ENCODE measurements at places on chromosomes 2 and 18. TPM values are rescaled to one million over a fixed set of nuclear protein-coding genes. Genes with fewer than 3 reads are reported as not detected.

- no peak overlapping the region for H3K27ac ChIP-seq
- H3K36me3 ChIP-seq, result peaks cover 29% of the 10 kb centered on the region
- H3K4me1 ChIP-seq, result no peaks in the 10 kb centered on the region
- H3K4me3 ChIP-seq, result no peak overlapping the region
Measured at GRCh38 chr18:2559249-2559648, 12.1 kb downstream of the METTL4 start.

GRCh38 chr2:21358976-21359375 is 235.2 kb downstream of the TDRD15 start:
- no peaks in the 10 kb centered on the region for H3K27me3 ChIP-seq
- DNase-seq, result no peak
- H3K4me1 ChIP-seq, result no peaks in the 10 kb centered on the region
- H3K4me3 ChIP-seq, result no peak overlapping the region
- H3K36me3 ChIP-seq, result no peaks in the 10 kb centered on the region

DNA sequence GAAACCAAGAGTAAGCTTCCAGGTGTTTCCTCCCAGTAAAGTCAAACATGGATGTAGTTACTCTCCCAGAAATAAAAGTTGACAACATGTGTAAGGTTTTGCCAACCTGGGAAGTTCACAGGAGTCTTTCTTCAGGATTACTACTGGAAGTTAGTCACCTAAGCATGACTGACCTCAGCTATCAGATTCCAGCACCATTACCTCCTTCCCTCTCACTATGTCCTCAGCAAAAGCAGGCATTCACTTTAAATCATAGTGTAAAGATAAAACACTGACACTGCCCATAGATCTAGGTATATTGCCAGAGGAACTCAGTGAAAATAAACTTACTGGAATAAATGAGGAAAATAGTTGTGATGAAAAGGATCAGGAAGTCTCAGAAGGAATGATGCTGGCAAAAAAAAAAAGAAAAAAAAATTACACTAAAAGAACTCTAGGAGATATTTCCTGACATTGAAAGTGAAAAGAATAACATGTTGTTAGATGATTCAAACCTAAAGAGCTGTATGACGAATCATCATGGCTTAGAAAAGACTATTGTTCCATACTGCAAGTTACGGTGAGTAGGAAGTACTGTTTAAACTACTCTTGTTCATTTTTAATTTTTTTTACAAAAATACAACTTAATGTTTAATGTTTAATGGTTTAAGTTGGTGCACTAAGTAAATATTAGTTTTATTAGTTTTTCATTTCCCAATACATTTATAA is 484.5 kb upstream of the ZNF804A start:
- H3K27ac ChIP-seq, result no peak overlapping the region
- no peaks in the 10 kb centered on the region for H3K27me3 ChIP-seq
- H3K4me3 ChIP-seq, result no peak overlapping the region
- H3K4me1 ChIP-seq, result no peaks in the 10 kb centered on the region
- no peak for DNase-seq

GRCh38 chr2:64338910-64339500 is 115.0 kb upstream of the LGALSL start:
- peaks cover 3% of the 10 kb centered on the region for H3K27me3 ChIP-seq
- no peak for DNase-seq
- H3K4me3 ChIP-seq, result no peak overlapping the region
- H3K36me3 ChIP-seq, result no peaks in the 10 kb centered on the region

GRCh38 chr2:237529452-237530402 is 36.6 kb upstream of the PRLH start:
- H3K4me3 ChIP-seq, result no peak overlapping the region
- H3K27ac ChIP-seq, result no peak overlapping the region
- no peak for DNase-seq
- no peaks in the 10 kb centered on the region for H3K36me3 ChIP-seq
- peaks cover 6% of the 10 kb centered on the region for H3K4me1 ChIP-seq

DNA sequence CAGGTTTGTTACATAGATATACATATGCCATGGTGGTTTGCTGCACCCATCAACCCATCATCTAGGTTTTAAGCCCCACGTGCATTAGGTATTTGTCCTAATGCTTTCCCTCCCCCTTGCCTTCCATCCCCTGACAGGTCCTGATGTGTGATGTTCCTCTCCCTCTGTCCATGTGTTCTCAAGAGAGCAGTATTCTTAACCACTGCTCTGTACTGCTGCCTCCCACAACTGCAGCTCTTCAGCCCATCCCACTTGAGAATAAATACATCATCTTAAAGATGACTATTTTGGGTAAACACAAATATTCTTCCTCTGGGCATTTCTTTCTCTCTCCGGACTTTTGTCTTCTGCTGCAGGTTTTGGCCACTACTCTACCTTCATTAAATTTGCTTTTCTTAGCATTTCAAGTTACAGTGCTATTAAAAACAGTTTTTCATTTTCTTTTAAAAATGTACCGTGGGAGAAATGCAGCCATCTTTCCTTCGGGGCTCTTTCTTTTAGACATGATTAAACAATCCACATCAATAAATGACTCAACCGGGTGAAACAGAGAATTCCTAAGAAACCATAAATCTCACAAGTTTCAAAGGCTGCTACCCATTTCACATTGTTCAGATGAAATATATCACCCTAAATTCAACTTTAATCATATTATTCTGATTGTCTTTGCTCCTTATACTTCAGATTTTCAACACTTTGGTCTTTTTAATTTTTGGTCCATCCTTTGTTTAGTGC is 323.4 kb downstream of the GALNT13 start:
- no peaks in the 10 kb centered on the region for H3K36me3 ChIP-seq
- no peaks in the 10 kb centered on the region for H3K27me3 ChIP-seq
- no peaks in the 10 kb centered on the region for H3K4me1 ChIP-seq
- H3K4me3 ChIP-seq, result no peak overlapping the region
- H3K27ac ChIP-seq, result no peak overlapping the region
- DNase-seq, result no peak

DNA sequence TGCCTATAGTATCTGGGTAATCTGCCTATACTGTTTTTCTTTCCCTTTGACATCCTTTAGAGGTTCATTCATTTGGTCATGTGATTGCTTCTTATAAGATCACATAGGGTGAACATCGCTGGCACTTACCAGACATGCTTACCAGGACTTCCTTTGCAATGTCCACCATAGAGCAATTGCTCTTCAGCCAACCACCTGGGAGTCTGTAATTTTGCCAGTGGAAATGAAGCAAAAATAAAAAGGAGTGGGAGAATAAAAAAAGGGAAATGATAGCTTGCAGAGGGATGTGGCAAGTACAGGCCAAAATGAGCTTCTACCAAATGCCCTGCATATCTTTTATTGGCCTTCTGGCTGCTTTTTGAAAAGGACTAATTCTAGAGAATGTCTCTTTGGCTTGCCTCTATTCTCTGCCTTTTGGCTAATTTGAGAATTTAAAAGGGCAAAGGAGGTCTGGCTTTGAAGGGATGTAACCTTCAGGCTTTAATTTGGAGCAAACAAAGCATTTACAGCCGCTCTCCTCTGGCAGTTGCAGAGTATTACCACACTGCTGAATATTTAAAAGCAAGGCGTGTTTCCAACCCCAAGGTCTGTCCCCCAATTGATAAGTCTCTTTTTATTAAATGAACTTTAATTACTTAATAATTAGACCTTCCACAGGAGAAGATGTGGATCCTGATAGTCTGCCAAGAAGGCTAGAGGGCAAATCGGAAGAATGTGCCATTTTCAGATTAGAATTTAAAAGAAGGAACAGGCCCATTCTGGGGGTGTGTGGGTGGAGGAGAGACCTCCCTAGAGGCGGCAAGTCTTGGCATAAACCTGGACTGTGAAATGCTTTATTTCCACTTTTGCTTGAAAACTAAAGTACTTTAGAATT is 557.9 kb downstream of the DCC start:
- H3K4me3 ChIP-seq, result no peak overlapping the region
- no peaks in the 10 kb centered on the region for H3K4me1 ChIP-seq
- H3K27ac ChIP-seq, result no peak overlapping the region
- DNase-seq, result no peak
- no peaks in the 10 kb centered on the region for H3K27me3 ChIP-seq

- no peak overlapping the region for H3K27ac ChIP-seq
- H3K4me1 ChIP-seq, result no peaks in the 10 kb centered on the region
- H3K27me3 ChIP-seq, result peaks cover 7% of the 10 kb centered on the region
Measured at GRCh38 chr2:200065477-200065876, 110.1 kb downstream of the MAIP1 start.

- no peaks in the 10 kb centered on the region for H3K4me1 ChIP-seq
- no peak for DNase-seq
- H3K27ac ChIP-seq, result no peak overlapping the region
- H3K36me3 ChIP-seq, result no peaks in the 10 kb centered on the region
Measured at GRCh38 chr2:47288864-47289263, 114.1 kb upstream of the MSH2 start.

DNA sequence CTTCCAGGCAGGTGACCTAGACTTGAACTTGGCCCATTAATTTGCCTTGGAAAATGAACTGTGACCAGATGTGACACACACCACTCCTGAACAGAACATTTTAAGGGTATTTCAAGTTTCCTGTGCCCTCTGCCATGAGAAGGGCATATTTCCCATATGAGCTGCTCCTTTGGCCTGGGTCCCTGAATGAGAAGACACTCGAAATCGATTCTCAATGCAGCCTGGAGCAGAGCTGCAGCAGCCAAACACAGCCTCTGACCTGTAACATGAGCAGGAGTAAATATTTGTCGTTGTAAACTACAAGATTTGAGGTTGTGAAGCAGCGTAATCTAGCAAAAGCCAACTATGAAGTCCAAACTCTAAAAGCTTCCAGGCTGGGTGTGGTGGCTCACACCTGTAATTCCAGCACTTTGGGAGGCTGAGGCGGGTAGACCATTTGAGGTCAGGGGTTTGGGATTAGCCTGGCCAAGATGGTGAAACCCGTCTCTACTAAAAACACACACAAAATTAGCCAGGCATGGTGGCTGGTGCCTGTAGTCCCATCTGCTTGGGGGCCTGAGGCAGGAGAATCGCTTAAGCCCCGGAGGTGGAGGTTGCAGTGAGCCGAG is 30.1 kb upstream of the SOS1 start:
- H3K4me3 ChIP-seq, result no peak overlapping the region
- DNase-seq, result no peak
- no peak overlapping the region for H3K27ac ChIP-seq

DNA sequence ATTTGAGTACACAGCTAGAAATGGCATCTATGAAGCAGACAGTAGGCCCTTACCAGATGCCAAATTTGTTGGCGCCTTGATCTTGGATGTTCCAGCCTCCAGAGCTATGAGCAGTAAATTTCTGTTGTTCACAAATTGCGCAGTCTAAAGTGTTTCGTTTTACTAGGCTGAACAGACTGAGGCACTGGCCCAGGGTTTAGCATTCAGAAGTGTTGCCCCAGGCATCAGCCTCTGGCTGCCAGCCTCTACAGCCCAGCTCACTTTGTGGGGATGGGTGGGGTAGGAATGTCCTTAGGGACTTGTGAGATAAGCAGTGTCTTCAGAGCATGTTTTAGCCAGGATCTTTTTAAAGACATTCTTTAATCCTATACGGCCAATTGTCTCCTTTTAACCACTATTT is 51.5 kb upstream of the MGAT5 start:
- peak overlapping the region; percentile 54 for H3K27ac ChIP-seq
- H3K36me3 ChIP-seq, result peaks cover 2% of the 10 kb centered on the region
- H3K27me3 ChIP-seq, result no peaks in the 10 kb centered on the region
- no peak overlapping the region for H3K4me3 ChIP-seq

GRCh38 chr2:9356261-9356660 is 67.1 kb downstream of the ITGB1BP1 start:
- peaks cover 31% of the 10 kb centered on the region for H3K27me3 ChIP-seq
- H3K27ac ChIP-seq, result no peak overlapping the region
- no peak for DNase-seq
- H3K4me1 ChIP-seq, result no peaks in the 10 kb centered on the region
- no peaks in the 10 kb centered on the region for H3K36me3 ChIP-seq
- H3K4me3 ChIP-seq, result no peak overlapping the region

- no peak overlapping the region for H3K4me3 ChIP-seq
- H3K27me3 ChIP-seq, result peaks cover under 1% of the 10 kb centered on the region
- H3K36me3 ChIP-seq, result no peaks in the 10 kb centered on the region
- H3K4me1 ChIP-seq, result no peaks in the 10 kb centered on the region
Measured at GRCh38 chr18:21163647-21164547, 52.3 kb upstream of the ROCK1 start.

GRCh38 chr18:50218432-50219197 is 23.7 kb upstream of the MYO5B start:
- H3K36me3 ChIP-seq, result no peaks in the 10 kb centered on the region
- no peak overlapping the region for H3K27ac ChIP-seq
- H3K4me3 ChIP-seq, result no peak overlapping the region
- DNase-seq, result peak; percentile 16
- H3K27me3 ChIP-seq, result peaks cover 25% of the 10 kb centered on the region
- H3K4me1 ChIP-seq, result peaks cover 4% of the 10 kb centered on the region

GRCh38 chr2:46548103-46548486 is 68.7 kb downstream of the TMEM247 start:
- peak overlapping the region; percentile 78 for H3K4me3 ChIP-seq
- no peak for DNase-seq

DNA sequence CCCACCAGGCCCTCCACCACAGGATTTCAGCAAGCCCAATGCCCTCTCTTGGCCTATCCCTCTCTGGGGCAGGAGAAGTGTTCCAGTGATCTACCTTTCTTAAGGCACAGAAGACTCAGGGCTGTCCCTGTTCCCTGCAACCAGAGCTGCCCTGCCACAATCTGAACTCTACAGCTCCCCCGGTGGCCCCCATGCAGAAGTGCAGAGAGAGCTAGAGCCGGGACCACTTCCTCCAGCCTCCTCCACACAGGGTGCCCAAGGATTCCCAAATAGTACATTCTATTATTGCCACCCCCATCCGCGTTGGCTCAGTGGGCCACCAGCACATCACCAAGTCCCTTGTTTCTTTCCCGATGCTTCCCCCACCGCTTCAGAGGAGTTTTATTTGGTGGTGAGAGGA is 114.8 kb upstream of the PTPRM start:
- no peak for DNase-seq
- H3K27ac ChIP-seq, result no peak overlapping the region
- H3K4me1 ChIP-seq, result no peaks in the 10 kb centered on the region
- H3K36me3 ChIP-seq, result no peaks in the 10 kb centered on the region
- no peaks in the 10 kb centered on the region for H3K27me3 ChIP-seq
- H3K4me3 ChIP-seq, result no peak overlapping the region

- no peaks in the 10 kb centered on the region for H3K27me3 ChIP-seq
- no peaks in the 10 kb centered on the region for H3K4me1 ChIP-seq
- no peak overlapping the region for H3K4me3 ChIP-seq
Measured at GRCh38 chr18:47877892-47878291, 52.6 kb downstream of the SMAD2 start.

CFC1B gene
- total RNA-seq, result not detected

C2orf66 gene
- total RNA-seq, result not detected

RAB6C gene
- not detected for total RNA-seq

PPP1R1C gene
- total RNA-seq, result not detected

Measured in activated B cell treated with CpG ODN at 0.5 μM for 24 hours (primary cell).